ENCODE measurements at places on chromosomes 2 and 18.

- no peak for DNase-seq
Observed at GRCh38 chr2:19643117-19643518, 258.7 kb downstream of the TTC32 start.

GRCh38 chr2:160363961-160364360 is 129.6 kb downstream of the RBMS1 start:
- no peak for DNase-seq

GRCh38 chr2:111710613-111711012 is 173.4 kb downstream of the ANAPC1 start:
- no peak for DNase-seq

- peak; percentile 81 for DNase-seq
Observed at GRCh38 chr18:36153203-36153602, 23.5 kb downstream of the ELP2 start.

GRCh38 chr2:236675526-236675925 is 105.9 kb downstream of the ACKR3 start:
- DNase-seq = no peak

DNA sequence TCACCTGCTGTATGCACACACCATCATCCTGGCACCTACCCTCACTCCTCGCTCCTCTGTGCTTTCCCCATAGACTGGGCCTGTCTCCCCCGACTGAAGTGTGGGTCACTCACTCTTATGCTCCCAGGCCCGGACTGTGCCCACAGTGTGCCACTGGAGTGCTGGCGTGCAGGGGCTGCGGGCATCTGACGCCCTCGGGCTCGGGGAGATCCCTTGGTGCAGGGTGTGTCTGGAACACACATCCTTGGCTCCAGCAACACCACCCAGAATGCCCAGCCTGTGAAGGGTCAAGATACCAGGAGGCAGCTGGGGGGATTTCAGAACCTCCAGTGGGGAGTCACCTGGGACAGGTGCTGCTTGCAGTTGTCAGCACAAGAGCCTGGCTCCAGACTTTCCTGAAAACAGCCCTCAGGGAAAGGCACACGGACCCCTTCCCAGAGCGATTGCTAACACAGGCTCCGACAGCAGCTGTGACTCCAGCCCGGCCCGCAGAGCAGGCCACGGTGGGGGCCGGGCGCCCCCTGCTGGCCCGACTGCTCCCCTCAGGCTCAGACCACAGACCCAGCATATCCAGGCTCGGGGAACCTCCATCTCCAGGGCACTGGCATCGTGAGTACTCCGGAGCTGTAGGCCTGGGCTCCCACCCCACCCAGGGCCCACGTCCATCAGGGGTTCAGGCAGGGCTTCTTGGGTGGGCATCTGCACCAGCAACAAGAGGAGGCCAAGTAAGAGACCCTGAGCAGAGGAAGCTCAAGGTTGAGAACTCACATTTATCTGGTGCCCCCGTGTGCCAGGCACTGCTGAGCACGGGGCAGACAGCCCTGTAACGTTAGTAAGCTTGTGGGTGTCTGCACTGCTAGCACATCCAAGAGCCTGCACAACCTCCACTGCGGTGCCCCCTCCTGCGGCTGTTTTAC is 8.6 kb downstream of the HS1BP3 start:
- peak; percentile 71 for DNase-seq

DNA sequence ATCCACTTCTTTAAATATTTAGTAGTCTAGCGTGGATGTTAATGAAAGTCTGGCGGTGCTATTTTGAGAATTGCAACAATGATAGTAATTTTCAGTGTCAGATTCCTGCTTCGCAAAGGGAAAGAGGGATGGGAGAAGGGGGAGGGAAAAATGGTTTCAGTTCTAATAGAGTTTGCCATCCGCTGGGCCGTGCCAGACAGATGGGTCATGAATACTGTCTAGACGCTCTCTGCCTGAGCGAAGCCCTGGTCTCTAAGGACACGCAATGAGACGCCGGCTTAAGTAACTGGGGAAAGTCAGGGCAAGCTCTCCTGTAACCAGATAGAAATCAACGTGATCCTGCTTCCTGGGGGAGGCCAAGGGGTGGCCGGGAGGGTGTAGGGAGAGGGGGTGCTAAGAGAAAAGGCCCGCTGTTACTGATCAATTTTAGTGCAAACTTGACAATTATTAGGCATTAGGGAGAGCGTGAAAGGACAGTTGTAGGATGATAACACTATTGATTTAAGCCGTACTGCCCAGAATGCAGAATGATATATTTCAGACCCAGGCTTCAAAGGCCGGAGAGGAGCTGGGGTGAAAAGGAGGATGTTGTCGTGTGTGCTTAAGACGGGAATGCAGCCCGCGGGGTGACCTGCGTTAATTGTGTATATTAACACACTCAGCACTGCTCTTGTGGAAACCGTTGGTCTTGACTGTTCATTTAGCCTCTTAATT is 229.2 kb downstream of the LDLRAD4 start:
- no peak for DNase-seq

DNA sequence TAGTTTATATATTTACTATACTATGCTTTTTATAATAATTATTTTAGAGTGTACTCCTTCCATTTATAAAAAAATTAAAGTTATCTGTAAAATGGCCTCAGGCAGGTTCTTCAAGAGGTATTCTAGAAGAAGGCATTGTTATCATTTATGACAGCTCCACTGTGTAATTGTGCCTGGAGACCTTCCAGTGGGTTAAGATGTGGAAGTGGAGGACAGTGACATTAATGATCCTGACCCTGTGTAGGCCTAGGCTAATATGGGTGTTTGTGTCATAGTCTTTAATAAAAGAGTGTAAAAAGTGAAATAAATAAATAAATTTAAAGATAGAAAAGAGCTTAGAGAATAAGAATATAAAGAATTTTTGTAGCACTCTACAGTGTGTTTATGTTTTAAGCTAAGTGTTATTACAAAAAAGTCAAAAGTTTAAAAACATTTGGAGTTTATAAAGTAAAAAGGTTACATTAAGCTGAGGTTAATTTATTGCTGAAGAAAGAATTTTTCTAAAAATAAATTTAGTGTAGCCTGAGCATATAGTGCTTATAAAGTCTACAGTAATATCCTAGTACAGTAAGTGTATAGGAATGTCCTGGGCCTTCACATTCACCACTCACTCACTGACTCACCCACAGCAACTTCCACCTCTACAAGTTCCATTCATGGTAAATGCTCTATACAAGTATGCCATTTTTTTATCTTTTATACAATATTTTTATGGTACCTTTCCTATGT is 190.0 kb upstream of the SESTD1 start:
- no peak for DNase-seq

- peak; percentile 6 for DNase-seq
Observed at GRCh38 chr2:53131416-53131815, 636.2 kb upstream of the CHAC2 start.

- DNase-seq = no peak
Observed at GRCh38 chr2:217710211-217710765, 292.5 kb downstream of the TNS1 start.

DNA sequence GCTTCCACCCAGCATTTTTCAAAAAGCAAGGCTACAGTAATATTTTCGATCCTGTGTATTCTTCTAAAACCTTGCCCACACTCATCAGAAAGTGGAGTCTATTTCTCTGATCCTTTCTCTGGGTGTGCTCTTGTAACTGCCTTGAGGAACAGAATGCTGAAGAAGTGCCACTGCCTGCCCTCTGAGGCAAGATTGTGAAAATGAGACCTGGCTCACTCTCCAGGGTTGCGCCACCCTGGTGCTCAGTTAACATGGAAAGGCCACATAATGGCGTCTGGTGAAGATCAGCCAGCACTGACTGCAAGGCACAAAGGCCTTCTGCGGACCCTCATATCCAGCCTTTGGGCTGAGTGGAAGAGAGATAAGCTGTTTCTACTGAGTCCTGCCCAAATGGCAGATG is 11.2 kb upstream of the SH3RF3 start:
- DNase-seq = no peak

- peak; percentile 41 for DNase-seq
Observed at GRCh38 chr18:5890331-5891183, 4.8 kb downstream of the TMEM200C start.

DNA sequence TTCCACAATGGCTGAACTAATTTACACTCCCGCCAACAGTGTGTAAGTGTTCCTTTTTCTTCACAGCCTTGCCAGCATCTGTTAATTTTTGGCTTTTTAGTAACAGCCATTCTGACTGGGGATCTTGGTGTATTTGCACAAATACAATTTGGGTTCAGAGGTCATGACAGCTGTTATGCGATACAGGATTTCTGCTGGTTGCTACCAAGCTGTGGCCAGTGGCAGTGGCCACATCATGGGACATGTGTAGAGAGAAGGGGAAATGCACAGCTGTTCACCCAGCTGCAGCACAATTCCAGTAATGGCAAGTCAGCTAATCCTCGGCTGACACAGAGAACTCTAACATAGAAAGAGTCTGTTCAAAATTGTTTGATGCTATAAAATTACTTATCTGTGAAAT is 21.0 kb upstream of the SELENOI start:
- DNase-seq = no peak

DNA sequence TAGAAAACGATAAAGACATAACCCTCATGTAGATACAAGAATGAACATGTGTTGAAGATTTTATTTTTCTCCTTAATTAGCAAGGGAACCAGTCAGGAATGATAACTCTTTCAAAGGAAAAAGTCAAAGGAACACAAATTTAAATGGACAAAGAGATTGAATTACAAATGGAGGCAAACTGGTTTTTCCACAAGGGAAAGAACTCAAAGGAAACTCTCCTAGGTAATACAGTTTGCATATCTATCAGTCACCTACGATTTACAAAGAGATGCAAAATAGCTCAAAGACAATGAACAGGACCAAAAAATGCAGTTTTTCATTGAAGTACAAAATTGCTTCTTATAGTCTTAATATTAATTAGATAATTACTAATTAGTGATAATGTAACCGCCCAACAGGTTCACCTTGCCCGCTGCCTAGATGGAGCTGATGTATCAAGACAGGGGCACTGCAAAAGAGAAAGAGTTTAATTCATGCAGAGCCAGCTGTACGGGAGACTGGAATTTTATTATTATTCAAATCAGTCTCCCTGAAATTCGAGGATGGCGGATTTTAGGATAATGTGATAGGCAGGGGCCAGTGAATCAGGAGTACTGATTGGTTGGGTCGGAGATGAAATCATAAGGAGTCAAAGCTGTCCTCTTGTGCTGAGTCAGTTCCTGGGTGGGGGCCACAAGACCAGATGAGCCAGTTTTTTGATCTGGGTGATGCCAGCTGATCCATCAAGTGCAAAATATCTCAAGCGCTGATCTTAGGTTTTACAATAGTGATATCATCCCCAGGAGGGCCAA is 151.0 kb downstream of the TMEM17 start:
- DNase-seq = no peak

DNA sequence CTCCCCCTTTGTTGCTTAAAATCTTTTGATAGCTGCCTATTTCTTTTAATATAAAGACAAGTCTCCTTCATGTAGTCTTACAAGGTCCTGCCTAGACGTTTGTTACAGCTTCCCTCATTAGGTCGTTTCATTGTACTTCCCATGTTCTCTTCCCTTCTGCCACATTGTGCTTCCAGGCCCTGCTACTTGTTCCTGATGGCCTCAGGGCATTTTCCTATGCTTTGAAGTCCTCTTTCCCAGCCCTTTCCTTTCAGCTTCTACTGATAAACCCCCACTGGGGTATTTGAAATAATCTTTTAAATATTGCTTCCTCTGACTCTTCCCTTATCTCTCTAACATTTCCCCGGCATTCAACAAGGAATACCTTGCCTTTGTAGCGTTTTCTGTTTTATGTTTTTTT is 67.4 kb downstream of the UBE2E3 start:
- no peak for DNase-seq

DNA sequence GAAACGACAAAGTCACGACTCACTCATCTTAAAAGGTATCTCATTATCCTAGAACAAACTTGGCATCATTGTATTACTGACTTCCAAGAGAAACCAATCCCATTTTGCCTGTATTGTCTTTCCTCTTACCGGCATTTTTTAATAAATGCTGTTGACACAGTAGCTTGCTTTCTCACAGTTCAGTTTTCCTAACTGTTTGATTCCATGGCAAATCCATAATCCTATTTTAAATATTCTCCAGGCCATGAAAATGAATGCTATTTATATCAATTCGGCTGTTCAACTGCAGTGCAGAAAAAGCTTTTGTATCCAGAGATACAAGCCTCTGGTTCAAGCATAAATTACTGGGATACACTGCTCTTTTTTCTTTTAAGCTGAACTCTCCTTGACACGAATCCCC is 1241.9 kb downstream of the DPP10 start:
- DNase-seq = no peak

GRCh38 chr2:149219856-149220255 is 110.5 kb upstream of the LYPD6 start:
- DNase-seq = no peak

DNA sequence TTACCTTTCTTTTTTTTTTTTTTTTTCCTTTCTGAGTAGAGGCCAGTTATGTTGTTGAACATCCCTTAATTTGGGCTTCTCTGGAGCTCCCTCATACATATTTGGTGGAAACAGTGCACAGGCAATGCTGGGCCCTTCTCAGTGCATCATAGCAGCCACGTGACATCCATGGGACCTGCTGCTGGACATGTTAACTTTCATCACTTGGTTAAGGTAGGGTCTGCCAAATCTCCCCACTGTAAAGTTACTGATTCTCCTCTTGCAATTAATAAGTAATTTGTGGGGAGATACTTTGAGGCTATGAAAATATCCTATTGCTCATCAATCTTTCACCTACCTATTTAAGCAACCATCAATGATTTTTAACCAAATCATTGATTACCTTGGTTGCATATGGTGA is 211.5 kb upstream of the LYPD1 start:
- no peak for DNase-seq

DNA sequence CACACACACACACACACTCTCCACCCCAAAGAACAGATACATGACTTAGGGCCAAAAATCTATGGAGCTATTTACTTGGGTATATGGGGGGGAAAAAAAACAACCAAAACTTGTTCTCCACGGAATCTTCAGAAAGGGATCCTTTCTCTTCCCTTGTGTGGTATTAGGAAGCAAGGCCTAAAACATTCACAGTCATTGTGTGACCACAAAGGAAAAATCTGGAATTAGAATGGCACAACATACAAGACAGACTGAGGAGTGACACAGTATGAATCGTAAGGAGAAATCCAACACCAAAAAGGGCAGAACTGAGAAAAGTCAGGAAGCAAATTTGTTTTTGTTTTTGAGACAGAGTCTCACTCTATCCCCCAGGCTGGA is 70.3 kb downstream of the ASXL2 start:
- DNase-seq = no peak

GRCh38 chr18:61865466-61866175 is 27.2 kb downstream of the RNF152 start:
- DNase-seq = no peak
